ENCODE measurements at places on chromosomes 7 and 10. TPM values are rescaled to one million over a fixed set of nuclear protein-coding genes. Genes with fewer than 3 reads are reported as not detected.

The CREB5 gene
- polyA plus RNA-seq, result 12.9 TPM

The OR2A1 gene
- polyA plus RNA-seq, result 0.94 TPM

The LAMB4 gene
- 0.42 TPM for polyA plus RNA-seq

DNA sequence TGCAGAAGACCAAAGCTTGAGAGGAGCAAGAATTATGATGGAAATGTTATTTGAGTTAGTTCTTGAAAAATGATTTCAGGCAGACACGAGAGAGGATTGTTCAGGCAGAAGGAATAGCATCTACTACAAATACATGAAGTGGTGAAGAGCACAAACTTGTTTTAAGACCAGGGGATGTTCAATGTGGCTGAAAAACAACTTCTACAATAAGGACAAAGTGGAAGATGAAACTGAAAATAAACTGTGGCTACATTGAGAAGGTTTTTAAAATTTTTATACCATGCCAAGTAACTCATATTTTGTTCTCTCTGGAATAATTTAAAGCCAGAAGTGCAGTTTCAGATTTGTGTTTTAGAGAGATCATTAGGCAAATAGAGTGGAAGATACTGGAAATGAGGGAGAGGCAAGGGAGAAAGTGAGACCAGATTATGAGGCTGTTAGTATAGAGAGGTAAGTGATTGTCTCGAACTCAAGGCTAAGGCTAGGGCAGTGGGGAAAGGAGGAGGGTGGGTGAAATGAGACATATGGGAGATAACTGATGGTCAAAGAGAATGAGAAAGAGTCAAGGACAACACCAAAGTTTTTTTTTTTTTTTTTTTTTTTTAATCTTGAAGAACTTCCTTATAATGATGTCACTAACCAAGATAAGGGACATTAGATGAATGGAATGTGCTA, 115.4 kb downstream of the MDFIC start:
- no peak for DNase-seq

- no peak for DNase-seq
Measured at GRCh38 chr7:117871778-117872538, 1.3 kb downstream of the CTTNBP2 start.

DNA sequence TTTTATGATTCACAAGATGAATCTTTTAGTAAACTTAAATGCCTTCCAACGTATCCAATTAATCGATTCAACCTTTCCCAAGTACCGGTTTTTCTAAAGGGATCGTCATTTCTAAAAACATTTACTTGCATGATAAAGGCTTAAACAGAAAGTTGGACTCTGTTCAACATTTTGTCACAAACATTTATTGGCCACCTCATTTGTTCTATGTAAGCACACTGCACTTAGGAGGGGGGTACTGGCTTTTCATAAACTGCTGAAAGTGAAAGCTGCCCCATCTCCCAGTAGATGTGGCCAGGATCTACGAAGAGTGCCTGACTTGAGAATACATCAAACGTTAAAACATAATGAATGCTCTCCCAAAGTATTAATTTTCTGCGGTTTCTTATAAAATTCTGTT, 37.3 kb upstream of the LAMB4 start:
- no peak for DNase-seq

GRCh38 chr7:33619264-33619663, 286.1 kb upstream of the BMPER start:
- DNase-seq, result no peak

The HOXA6 gene
- polyA plus RNA-seq, result 4.0 TPM

- DNase-seq, result no peak
Measured at GRCh38 chr7:99669782-99670181, 10.0 kb downstream of the CYP3A5 start.

The GIMAP5 gene
- 9.0 TPM for polyA plus RNA-seq

DNA sequence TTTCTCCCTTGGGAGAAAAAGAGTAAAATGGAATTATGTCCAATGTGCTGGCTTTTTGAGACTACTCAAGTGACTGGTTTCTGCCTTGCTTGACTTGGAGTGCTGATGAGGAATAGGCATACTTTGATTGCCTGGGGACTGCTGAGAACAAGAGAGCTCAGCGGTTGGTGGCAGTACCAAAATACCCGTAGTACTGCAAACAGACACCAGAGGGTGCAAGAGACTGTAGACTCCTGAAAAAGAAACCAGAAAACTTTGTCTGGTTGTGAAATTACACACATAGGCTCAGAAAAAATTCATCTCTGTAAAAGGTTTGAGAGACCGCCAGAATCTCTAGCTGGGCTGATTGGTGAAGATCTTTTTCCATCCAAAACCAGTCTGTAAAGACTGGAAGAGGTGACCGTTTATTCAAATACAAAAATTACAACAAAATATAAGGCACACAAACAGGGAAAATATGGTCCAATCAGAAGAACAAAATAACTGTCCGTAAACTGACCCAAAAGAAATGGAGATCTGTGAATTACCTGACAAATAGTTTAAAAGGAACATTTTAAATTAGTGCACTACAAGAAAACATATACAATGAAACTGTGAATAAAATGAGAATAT, 18.5 kb downstream of the BICC1 start:
- peak; percentile 26 for DNase-seq

The CPA1 gene
- polyA plus RNA-seq, result 2.1 TPM

The C10orf53 gene
- polyA plus RNA-seq, result 0.03 TPM

DNA sequence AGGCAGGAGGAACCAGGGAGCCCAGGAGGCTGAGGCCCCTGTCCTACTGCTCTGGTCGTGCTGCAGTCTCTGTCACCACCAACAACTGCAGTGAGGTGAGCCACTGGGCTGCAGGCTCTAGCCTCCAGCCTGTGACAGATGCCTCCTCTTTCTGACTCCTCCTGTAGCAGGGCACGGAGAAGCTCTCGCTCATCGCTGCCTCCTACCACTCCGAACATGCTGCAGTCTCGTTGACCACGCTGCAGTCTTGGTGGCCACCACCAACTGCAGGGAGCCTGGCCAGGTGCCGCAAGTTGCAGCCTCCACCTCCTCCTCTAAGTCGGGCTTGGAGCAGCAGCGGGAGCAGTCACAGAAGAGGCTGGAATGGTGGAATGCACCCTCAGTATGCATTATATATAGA, 22.1 kb upstream of the VOPP1 start:
- no peak for DNase-seq

GRCh38 chr7:90726623-90727022, 130.5 kb downstream of the CDK14 start:
- peak; percentile 63 for DNase-seq

DNA sequence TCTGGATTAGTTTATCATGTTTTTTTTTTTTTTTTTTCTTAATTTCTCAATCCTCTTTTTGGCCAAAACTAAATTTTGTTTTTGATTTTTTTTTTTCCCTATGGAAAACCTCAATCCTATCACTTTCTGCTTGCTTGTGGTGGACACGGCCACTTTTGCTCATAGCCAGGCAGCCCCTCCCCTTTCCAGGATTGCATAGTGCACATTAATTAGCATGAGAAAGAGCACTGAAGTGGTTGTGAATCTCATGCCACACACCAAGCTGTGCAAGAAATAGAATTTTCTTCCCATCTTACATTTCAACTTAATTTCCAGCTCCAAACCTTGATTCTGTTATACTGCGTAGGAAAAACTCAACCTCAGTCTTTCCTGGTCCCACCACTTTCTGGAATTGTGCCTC, 34.6 kb downstream of the MGAM2 start:
- no peak for DNase-seq

GRCh38 chr7:130293521-130293920, 560 bp downstream of the CPA4 start:
- DNase-seq, result no peak

The TSPAN33 gene
- 9.6 TPM for polyA plus RNA-seq

GRCh38 chr10:20363684-20364083, 533.4 kb downstream of the NEBL start:
- DNase-seq, result no peak

The CYP2C8 gene
- 2.6 TPM for polyA plus RNA-seq

The PPP1R9A gene
- 16.7 TPM for polyA plus RNA-seq

GRCh38 chr10:4983615-4984216, 19.9 kb downstream of the AKR1C2 start:
- no peak for DNase-seq

GRCh38 chr10:88557658-88558057, 25.5 kb downstream of the RNLS start:
- DNase-seq, result no peak

The NKX2-3 gene
- 22.1 TPM for polyA plus RNA-seq

- no peak for DNase-seq
Measured at GRCh38 chr7:92794391-92794790, 42.0 kb downstream of the CDK6 start.

The HOGA1 gene
- polyA plus RNA-seq, result 3.2 TPM

- no peak for DNase-seq
Measured at GRCh38 chr10:112039823-112040222, 143.7 kb downstream of the GPAM start.

DNA sequence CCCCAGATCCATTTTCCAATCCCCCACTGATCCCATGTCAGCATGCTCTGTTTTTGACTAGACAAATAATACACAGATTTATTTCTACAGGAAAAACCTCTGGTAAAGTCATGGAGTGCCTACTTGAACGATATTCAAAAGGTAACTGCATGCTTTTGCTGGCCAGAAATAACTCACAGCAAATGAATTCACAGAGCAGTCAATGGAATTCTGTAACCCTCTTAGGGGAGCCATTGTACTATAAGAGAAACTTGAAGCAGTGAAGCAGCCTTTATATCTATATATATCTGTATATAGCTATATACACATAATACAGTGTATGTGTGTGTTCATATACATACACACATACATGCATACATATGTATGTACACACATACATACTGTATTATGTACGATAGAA, 29.0 kb upstream of the MEOX2 start:
- no peak for DNase-seq

The PRR15 gene
- 70.8 TPM for polyA plus RNA-seq

The GPRIN2 gene
- 10.3 TPM for polyA plus RNA-seq

GRCh38 chr7:13307040-13307439, 619.6 kb downstream of the ARL4A start:
- no peak for DNase-seq

GRCh38 chr10:17122052-17122451, 7.6 kb downstream of the CUBN start:
- DNase-seq, result no peak

DNA sequence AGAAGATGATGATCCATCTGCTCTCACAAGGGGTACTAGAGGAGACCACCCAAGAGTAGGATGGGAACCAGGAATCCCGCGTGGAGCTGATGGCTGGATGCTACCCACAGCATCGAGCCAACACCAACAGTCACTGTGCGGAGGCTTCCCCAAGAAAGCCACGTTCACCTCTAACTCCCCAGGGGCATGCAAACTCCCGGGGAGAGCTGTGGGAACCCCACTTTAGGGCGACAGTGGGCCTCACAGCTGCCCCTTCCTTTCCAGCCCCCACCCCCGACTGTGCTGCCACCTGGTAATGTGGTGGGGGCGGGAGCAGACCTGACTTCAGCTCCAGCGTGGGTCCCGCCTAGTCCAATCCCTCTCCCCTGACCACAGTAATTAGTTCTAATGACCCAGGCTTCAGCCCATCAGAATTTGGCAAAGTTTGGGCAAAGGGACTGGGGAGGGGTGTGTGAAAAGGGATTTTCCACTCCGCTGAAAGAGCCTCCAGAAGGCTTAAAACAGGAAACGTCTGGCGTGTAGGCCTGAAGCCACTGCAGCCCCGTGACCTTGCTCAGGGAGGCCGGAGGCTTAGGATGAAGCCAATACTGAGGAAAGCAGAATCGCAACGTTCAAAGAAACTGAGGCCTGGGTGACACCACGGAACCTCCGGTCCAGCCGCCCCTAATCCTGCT, 20.3 kb downstream of the ASB13 start:
- DNase-seq, result peak; percentile 10

GRCh38 chr10:8312781-8313180, 258.3 kb downstream of the GATA3 start:
- peak; percentile 9 for DNase-seq

DNA sequence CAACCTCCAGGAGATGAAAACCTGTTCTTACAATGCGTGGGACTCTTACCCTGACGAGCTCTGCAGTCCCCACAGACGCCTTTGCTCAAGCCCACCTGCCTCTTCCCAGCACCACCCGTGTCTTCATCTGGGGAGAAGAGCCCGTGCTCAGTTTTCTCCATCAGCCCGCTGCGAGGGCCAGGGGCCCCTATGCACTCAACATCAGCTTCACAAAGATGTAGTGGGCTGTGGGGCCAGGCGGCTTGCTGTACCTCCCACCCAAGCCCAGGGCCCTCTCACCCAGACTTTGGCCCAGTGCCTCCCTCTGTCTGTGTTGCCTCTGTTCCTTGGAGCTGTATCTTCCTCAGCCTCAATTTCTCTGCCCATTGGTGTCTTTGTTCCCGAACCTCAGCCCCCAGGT, 436.6 kb downstream of the DNAJB6 start:
- no peak for DNase-seq

- DNase-seq, result peak; percentile 40
Measured at GRCh38 chr7:44497155-44498027, 6.9 kb upstream of the NUDCD3 start.

DNA sequence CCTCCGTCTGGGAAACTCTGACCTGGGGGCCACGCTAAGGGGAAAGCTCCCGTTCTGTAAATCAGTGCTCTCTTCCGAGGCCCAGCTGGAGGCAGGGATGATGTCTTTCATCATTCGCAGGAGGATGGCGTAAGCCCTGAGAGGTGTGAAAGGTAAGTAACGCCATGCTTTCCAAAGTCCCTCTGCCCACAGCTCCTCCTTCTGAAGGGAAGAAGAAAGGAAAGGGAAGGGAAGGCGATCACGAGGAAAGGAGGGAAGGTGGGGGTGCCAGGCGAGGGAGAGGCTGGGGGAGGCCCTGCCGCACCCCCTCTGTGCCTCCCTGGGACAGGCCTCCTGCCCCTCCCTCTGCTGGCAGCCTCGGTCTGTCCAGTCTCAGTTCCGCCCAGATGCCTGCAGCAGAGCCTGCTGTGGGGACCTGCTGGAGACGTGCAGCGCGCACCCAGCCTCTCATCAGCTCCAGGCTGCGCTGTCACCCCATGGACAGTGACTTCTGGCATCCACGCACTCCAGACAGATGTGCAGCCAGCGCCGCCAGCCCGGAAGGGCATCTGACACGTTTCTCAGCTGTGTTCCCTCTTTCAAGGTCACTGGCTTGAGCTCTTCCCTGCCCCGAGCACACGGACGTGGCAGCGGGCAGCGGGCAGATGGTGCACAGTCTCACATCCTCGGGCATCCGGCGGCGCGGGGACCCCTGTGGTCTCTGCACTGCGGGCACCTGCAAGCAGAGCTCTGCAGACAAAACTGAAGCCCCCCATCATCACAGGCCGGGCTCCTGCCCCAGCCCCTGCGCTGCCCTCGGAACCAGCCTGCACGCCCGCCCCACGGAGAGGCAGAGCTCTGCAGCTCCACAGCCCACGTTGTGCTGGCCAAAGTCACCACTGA, 60.6 kb downstream of the INSIG1 start:
- DNase-seq, result no peak

The LLCFC1 gene
- polyA plus RNA-seq, result 6.6 TPM

The MPP7 gene
- polyA plus RNA-seq, result 16.2 TPM

GRCh38 chr10:126437635-126438406, 49.5 kb upstream of the ADAM12 start:
- no peak for DNase-seq

- peak; percentile 16 for DNase-seq
Measured at GRCh38 chr10:22086730-22087401, 83.3 kb upstream of the DNAJC1 start.

DNA sequence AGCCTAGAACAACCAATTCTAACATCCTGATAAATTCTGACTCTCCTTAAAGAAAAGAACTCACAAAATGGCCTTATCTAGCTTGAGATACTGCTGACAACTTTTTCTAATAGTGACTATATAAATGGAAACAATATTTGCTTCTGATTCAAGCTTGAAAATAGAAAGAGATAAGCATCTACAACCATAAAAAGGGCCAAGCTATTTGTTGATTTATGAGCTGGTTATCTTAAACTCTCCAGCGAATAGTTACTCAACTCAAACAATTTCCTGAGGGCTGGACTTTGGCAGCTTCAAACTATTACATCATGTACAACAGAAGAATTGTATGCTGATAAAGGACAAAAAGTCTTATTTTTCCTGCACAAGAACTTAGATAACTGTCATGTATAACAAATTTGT, 4.6 kb downstream of the USP54 start:
- peak; percentile 81 for DNase-seq

Data from large intestine (tissue), 12 donors.